ENCODE measurements at places on chromosomes 4 and X.

DNA sequence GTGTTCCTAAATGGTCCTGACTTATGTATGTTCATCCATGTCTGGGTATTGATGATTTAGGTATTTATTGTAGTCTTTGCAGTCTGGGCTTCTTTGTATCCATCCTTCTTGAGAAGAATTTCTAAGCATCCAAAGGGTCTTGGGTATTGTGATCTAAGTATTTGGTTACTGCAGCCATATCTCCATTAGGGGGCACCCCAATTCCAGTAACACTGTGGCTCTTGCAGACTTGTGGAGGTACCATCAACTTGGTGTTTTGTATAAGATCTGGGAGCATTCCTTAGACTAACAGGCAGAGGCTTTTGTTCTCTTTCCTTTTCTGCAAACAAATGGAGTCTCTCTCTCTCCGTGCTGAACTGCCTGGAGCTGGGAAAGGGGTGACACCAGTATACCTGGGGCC, 113.7 kb upstream of the NEXMIF start:
- peak; percentile 5 for DNase-seq

- no peak for DNase-seq
Measured at GRCh38 chr4:33715841-33716395, 2528.4 kb downstream of the ARAP2 start.

DNA sequence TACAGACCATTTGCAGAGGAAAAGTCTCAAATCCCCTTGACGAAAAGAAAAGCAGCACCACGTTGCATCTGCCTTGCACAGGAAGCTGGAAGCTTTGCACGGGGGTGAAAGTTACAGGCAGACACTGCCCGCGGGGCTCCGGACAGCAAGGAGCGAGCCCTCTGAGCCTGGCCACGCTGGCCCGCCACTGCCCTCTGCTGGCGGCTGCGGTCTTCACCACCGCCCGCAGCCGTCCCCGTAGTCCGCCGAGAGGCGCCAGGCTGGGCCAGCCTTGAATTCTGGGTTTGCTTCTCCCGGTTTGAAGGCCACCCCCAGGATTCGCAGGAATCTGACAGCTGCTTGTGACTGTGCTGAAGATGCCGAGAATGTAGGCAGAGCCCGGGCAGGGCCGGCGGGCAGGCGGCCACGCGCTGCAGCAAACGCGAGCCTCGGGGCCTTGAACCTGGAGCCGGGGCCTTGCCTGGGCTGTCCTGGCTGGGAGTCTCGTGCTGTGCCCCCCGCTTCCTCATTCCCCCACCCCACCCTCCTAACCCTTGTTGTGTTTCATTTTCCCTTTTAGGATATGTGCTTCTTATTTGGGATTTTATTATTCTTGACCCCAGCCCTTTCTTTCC, 49.2 kb downstream of the ENPP6 start:
- peak; percentile 61 for DNase-seq

DNA sequence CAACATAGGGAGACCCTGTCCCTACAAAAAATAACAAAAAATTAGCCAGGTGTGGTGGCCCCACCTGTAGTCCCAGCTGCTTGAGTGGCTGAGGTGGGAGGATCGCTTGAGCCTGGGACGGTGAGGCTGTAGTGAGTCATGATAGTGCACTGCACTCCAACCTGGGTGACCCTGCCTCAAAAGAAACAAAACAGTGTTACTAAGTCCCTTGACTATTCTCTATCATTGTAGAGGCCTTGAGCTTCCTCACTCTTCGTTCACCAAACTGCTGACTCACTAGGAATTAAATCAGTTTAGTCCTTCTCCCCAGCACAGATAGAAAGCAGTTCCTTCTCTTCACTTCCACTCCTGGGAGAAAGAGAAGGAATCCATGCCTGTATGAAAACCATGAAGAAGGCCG, 14.5 kb downstream of the CDS1 start:
- DNase-seq: no peak

GRCh38 chr4:41526628-41527027, 11.3 kb upstream of the LIMCH1 start:
- DNase-seq: no peak
